Neural crest cell (in vitro differentiated cells): ENCODE measurements at places on chromosomes 3 and 15.

DNA sequence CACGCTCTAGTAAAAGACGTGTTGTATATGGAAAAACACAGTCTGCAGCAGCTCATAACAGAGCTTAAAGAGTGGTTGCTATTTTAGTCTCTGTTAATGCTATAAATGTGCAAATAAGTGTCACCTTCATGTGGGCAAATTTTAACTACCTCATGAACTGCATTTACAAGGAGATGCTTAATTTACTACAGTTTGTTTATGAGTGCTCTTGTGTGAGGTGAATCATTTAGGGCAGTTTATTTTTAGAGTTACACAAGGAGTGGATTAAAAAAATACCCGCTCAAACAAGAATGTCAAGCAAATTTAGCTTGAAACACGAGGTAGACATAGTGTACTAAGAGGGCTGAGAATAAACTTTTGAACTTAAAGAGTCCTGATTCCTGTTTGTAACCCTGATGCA, 579.0 kb downstream of the MFSD1 start:
- DNase-seq, result no peak

DNA sequence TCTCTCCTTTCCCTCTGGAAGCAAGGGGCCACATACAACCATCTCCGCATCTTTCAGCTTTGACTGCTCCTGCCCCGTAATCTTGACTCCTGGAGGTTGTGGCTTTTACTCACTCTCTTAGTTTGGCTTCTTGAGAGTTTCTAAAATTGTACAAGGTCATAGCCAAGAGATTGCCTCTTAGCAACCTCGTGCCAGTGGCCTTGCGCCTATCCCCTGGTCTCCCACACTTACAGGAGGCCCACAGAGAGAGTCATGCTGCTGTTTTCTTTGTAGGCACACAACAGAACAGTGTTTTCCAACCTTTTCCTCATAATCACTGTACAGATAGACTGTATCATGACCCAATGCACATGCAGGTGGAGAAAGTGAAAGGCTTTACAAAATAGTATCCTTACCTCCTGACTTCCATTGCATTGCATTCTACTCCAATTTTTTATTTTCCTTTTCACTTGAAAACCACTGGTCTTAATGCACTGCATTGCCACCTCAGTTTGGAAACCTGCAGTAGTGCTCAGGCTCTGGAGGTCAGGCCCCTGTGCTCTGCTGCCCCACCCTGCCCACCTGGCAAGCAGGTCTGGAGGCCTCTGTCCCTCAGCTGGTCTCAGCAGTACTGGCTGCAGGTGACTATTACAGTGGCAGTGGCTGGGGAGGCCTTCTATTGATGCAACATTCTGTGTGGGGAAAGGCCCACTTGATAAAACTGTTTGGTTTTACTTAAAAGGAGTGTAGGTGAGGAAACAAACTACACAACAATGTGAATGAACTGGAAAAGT, 156.2 kb downstream of the DNAJB8 start:
- DNase-seq, result no peak

DNA sequence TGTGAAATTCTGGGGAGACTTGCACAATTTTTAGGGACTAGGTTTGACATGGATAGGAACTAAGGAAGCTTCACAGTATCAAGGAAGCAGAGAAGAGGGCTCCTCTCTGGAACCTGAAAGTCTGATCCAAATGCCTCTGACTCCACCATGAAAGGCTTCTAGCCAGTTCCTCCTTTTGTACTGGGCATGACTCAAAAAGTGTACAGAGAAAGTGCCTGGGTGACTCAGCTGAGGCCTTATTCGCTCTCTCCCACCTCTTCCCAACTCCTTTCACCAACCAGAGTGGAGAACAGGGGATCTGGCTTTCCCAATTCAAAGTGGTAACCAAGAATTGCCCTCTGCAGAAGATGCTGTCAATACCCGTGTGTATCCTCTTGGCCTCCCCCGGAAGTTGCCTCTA, 342.9 kb upstream of the PROK2 start:
- no peak for DNase-seq

DNA sequence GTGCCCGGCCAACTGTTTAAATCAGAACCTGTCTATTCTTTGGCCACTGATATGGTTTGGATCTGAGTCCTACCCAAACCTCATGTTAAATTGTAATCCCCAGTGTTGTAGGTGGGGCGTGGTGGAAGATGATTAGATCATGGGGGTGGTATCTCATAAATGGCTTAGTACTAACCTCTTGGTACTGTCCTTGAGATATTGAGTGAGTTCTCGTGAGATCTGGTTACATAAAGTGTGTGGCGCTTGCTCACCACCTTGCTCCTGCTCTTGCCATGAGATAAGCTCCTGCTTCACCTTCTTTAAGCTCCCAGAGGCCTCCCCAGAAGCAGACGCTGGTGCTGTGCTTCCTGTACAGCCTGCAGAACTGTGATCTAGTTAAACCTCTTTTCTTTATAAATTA, 42.4 kb downstream of the REC114 start:
- DNase-seq, result no peak

- DNase-seq, result no peak
Measured at GRCh38 chr3:129593595-129594339, 12.7 kb downstream of the PLXND1 start.
